ENCODE measurements at places on chromosomes 2 and 18.

GRCh38 chr2:119249855-119250717 is 26.5 kb downstream of the STEAP3 start:
- no peak for DNase-seq

- no peak for DNase-seq
These were observed 435.6 kb upstream of the GYPC start for GRCh38 chr2:126220331-126220730.

GRCh38 chr18:6605115-6605869 is 124.2 kb upstream of the ARHGAP28 start:
- no peak for DNase-seq

DNA sequence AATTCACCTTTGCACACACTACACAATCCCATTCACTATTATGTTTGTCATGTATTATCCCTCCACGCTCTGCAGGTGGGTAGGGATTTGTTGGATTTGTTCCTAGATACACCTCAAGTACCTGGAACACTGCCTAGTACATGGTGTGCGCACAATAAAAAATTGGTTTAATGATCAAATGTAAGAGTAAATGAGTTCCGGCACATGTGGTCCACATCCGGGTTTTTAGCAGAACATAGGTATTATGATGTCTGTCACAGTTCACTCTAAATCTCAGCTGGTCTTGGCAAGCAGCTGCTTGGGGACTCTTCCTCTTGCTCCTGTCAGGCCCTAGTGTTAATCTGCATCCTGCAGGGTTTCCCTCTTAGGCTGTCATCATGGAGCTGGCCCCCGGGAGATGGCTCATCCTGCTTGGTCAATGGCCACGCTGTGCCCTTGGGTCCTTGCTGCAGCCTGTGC is 21.8 kb upstream of the IL1R1 start:
- DNase-seq, result no peak

DNA sequence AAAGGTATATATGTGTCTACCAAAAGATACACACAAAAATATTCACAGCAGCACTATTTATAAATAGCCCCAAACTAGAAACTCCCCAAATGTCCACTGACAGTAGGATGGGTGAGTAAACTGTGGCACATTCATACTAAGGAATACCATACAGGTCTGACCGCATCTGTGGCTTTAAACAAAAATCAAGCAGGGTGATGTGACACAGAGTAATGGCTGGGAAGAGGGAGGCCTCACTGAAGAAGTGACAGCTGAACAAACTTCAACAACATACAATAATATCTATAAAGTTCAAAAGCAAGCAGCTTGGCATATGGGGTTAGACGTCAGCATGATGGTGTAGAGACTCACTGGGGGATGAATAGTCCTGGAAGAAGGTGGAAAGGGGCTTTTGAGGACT is 115.1 kb upstream of the PPP1CB start:
- DNase-seq, result no peak

DNA sequence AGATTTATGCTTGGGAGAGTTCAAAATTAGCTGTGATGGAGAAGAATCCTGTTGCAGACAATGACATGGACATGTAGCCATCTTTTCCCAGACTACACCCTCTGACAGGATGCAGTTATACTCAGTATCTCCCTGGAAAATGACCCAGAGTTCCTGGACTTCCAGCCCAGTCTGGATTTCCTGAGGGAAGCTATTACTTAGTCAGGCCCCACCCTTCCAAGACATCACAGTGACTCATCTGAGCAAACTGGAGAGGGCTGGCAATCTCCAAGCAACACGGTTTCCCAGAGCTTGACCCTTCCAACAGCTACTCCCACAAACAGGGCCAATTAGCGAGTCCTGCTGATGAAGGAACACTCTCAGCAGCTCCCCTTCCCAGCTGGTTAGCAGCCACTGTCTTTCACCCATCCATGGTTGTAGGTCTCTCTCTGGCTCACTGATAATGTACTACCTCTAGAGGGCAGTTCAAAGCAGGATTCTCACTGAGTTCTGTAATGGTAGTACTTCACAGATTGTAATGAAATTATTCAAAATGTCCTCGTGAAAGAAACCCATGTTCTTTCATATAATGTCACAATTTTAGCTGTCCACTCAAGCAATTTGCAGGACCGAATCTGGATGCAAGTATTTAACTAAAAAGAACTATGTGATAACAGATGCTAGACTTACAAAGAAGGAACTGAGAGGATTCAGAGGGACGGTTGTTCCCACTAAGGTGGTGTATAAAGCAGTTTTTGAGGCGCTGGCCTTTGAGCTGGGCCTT is 110.2 kb downstream of the MDH1 start:
- no peak for DNase-seq

Data from stimulated activated CD4-positive, alpha-beta T cell treated with anti-CD3 and anti-CD28 coated beads, Interleukin-4, amount 100 ng/mL, for 1 hour (primary cell).